Naive thymus-derived CD8-positive, alpha-beta T cell (primary cell): ENCODE measurements at places on chromosomes 12 and 14.

GRCh38 chr12:56257491-56258067 lies 605 bp downstream of the ANKRD52 start:
- no peak for DNase-seq

- DNase-seq = no peak
Measured at GRCh38 chr14:70782361-70782760, 27.0 kb downstream of the MAP3K9 start.

DNA sequence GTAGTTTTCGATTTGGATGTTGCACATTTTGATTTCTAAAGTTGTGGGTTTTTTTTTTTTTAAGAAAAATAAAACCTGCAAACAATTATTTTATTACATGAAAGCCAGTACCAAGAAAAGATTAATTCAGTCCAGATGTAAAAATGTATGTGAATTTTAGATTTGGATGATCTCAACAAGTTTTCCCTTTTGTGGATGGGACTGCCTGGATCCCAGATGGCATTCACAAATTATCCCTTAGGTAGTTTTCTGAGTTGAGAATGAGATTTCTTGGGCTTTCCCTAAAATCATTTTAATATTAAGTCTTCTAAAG lies 2.8 kb downstream of the FRMD6 start:
- DNase-seq = no peak

- DNase-seq = no peak
Measured at GRCh38 chr12:57166971-57167371, 19.6 kb upstream of the LRP1-AS start.

- DNase-seq = no peak
Measured at GRCh38 chr12:109255377-109255776, 53.7 kb downstream of the FOXN4 start.

DNA sequence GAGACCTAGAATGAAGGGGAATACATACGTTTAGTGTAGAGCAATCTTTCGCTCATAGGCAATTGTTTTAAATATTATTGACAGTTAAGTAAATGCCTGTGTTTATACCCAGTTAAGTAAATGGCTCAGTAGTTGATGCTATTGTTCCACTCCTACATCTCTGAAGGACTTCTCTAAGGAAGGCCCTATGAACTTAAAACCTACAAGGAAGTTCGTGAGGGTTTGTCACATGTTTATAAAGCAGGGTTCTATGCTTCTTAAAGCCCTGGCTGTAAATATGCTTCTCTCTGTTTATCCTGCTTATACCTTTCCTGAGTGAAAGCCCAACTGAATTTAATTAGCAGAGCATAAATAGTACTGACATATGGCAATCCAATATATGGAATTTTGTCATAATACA lies 282.1 kb upstream of the NPAS3 start:
- DNase-seq = no peak

DNA sequence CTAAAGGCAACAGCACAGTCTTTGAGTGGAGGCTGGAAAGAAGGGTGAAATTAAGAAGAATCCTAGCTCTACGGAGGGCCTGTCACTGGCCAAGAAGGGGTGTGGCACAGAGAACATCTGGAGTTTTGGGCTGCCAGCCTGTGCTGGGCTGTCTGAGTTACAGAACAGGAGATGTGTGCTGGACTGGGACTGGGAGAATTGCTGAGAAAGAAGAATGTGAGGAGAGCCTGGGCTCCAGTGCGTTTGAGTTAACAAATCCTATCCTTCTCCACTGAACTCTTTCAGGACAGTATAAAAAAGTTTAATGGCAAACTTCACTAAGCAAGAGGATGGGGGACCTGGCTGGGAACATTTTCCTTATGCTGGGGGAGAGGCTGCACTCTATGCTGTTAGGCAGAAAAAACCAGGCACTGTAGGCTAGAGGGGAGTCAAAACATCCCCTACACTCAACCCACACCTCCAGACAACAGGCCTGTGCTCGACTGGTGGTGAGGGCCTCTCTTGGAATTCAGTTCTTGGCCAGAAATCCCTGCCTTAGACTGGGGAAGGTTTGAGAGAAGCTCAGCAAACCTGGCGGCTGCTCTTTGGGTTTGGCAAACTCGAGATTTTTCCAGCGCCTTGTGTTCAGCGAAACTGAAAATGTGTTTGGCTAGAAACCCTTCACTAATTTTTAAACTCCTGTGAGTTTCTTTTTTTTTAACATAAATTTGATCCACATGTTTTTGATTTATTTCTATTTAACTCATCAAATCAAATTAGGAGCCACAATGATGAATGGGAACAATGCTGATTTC lies 217.3 kb downstream of the MON2 start:
- no peak for DNase-seq

DNA sequence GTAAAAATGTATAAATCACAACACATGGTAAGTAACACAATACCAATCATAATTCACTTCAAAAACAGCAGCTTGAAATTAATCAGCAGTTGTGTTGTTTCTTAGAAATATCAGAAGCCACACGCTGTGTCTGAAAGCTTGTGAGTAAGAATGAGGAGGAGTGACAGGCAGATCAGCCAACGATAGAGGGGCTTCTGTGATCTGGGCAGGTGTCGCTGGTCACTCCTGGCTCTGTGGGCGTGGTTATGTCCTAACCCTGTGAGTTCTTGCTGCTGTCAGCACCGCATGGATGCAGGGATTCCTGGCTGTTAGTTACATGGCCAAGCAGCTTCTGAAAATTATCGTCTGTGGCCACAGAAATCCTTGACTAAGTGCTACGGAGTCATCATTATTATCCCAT lies 123.4 kb downstream of the SLC25A47 start:
- DNase-seq = no peak

DNA sequence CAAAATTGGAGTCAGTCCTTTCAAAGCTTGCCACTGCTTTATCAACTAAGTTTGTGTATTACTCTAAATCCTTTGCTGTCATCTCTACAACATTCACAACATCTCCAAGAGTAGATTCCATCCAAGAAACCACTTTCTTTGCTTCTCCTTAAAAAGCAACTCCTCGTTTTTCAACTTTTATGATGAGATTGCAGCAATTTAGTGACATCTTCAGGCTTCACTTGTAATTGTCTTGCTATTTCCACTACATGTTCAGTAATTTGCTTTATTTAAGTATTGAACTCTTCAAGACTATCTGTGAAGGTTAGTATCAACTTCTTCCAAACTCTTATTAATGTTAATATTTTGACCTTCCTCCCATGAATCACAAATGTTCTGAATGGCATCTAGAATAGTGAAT lies 747.9 kb downstream of the TMTC2 start:
- no peak for DNase-seq

DNA sequence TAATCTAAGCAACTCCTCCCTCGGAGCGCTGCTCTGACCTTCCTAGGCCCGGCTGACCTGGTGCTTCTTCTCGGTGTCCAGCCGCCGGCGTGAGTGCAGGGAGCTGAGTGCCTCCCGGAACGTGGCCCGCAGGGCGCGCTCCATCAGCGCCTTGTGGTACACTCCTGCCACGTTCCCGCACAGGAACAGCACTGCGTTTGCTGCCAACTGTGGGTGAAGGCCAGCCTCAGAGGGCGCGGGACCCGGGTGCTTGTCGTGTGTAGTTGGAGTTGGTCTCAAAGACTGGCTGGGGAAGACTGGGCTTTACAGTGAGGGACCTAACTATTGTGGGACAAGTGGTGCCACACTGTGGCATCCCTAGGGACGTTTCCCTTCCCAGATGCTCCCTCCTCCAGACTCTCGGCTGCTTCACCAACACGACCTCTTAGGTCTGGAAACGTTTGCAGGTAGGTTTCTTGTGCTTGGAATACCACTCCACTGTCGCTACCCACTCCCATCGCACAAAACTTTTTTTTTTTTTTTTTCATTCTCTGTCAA lies 3.1 kb downstream of the ADCY4 start:
- DNase-seq = no peak

DNA sequence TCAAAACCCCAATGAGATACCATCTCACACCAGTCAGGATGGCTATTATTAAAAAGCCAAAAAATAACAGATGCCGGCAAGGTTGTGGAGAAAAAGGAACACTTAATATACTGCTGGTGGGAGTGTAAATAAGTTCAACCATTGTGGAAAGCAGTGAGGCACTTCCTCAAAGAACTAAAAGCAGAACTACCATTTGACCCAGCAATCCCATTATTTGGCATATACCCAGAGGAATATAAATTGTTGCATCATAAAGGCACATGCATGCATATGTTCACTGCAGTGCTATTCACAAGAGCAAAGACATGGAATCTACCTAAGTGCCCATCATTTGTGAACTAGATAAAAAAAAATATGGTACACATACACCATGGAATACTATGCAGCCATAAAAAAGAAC lies 59.9 kb downstream of the MGST1 start:
- DNase-seq = no peak

GRCh38 chr14:36874396-36875138 lies 212.9 kb downstream of the PAX9 start:
- DNase-seq = no peak

DNA sequence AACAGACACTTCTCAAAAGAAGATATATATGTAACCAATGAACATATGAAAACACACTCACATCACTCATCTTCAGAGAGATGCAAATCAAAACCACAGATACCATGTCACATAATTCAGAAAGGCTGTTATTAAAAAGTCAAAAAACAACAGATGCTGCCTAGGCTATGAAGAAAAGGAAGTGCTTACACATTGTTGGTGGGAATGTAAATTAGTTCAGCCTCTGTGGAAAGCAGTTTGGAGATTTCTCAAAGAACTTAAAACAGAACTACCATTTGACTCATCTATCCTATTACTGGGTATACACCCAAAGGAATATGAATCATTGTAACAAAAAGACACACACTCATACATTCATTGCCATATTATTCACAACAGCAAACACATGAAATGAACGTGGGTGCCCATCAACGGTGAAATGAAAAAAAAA lies 35.1 kb downstream of the EIF2S3B start:
- no peak for DNase-seq

- no peak for DNase-seq
Measured at GRCh38 chr14:91980157-91980556, 32.7 kb upstream of the FBLN5 start.

GRCh38 chr12:33988913-33989312 lies 33.4 kb upstream of the ALG10 start:
- DNase-seq = no peak

- no peak for DNase-seq
Measured at GRCh38 chr12:46919666-46920400, 94.0 kb upstream of the SLC38A4 start.

DNA sequence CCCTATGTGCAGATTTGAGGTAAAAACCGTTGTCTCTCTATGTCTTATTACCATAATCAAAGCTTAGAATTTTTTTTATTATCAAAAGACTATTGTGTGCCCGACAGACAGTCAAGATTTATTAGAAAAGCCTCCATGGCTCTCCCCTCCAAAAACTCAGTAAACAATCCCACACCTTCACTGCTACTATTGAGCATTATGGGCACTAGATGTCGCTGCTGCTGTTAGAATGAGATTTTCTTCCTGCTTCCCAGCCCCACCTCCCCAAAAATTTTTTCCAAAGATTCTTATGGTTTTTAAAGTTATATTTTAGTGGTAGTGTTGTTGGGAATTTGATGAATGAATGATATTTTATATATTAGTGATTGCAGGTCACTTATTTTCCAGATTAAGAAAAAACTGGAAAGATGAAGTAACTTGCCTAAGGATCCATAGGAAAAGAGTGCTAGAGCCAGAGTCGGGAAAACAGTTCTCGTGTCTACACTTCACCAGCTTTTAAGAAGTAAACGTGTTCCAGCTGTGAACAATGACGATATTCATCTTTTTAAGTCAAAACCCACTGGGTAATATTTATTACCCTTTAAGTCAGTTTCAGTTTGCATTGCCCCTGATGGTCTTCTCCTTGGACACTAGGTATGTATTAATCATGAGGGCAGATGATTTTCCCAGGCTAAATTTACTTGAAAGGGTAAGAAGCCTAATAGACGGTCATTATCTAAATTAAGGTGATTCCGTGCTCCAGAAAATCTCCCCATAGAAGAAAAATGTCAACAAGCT lies 12.2 kb upstream of the FOXG1 start:
- DNase-seq = no peak

GRCh38 chr12:53950437-53950773 lies 4.3 kb upstream of the HOXC12 start:
- DNase-seq = no peak

DNA sequence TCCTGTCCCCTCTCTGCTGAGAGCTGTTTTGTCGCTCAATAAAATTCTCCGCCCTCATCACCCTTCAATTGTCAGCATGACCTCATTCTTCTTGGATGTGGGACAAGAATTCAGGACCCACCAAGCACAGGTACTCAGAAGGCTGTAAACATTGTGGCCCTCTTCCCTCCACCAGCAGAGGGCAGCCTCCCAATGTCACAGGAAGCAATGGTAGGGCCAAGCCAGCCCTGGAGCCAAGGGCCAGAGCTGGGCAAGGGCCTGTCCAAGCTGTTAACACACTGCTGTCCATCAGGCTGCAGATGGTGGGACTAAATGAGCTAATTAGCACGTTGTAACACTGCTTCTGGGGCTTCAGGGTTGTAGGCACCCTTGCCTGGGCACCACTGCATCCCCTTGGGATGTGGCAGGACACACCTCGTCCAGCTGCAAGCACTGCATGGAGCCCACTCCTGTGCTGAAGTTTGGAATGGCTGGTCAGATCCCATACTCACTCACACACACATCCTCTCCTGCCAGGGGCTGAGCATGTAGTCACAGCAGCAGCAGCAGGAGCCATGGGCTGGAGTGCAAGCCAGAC lies 62.7 kb upstream of the HECTD1 start:
- no peak for DNase-seq

DNA sequence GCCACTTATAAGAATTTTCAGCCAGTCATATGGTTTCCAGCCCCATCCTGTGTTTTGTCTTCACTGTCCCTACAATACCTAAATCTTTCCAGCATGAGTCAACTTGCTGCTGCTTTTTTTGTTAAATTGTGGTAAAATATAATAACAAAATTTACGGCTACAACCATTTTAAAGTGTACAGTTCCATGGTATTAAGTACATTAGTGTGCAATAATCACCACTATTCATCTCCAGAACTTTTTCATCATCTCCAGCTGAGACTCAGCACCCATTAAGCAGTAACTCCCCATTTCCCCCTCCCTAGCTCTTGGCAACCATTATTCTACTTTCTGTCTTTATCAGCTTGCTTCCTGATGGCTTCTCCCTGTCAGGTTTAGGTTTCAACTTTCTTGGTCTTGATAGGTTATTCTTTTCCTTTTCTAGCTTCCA lies 39.1 kb downstream of the FRS2 start:
- DNase-seq = no peak

GRCh38 chr12:46071335-46071734 lies 81.0 kb upstream of the SCAF11 start:
- no peak for DNase-seq

DNA sequence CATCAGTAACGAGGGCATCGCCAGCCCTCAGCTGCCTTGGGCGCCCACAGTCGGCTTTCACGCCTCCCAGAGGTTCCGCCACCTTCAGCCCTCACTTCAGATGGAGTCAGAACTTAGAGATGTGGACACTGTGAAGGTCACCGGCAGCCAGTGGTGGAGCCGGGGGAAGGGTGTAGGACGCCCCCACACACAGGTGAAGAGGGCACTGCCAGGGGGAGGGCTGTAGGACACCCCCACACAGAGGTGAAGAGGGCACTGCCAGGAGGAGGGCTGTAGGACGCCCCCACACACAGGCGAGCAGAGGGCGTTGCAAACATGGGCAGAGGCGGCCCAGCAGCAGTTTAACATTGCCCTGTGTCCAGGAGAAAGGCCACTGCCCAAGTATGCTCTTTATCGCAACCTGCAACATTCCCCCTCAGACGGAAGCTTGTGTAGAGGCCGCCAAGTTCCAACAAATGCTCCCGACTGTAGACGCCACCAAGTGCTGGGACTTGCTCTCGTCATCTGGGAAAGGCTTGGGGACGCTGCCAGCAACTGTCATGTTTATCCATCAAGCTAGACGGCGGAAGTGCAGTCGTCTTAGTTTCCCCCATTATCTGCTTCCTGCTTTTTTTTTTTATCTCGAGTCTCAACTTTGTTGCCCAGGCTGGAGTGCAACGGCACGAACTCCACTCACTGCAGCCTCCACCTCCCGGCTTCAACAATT lies 4.9 kb upstream of the ANKLE2 start:
- DNase-seq = no peak
